MG63 (cell line): ENCODE measurements at places on chromosomes 16 and 17.
A peak's percentile ranks its signal among the peaks of the same experiment; 100 is the strongest.

GRCh38 chr17:12302711-12303110 lies 282.0 kb downstream of the MAP2K4 start:
- DNase-seq, result no peak

- DNase-seq, result peak; percentile 60
These were observed 26.4 kb upstream of the SLC7A5 start for GRCh38 chr16:87895641-87896141.

- no peak for DNase-seq
These were observed 22.7 kb downstream of the HS3ST3B1 start for GRCh38 chr17:14323522-14323981.

DNA sequence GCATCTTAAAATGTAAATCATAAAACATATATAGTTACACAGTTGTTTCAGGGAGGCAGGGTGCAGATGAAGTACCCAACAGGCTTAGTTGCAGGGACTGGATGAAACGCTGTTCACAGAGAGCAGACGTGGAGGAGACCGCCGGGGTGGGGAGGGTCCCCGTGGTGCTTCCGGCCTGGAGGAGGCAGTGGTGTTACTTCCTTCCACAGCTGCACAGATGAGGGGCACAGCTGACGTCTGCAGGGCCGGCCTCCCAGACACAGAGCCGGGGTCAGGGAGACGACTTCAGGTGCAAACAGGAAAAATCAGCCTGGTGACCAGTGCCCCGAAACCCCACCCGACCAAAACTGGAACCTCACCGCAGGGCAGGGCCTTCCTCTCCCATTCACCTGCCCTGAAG lies 17.1 kb downstream of the SPIRE2 start:
- no peak for DNase-seq

DNA sequence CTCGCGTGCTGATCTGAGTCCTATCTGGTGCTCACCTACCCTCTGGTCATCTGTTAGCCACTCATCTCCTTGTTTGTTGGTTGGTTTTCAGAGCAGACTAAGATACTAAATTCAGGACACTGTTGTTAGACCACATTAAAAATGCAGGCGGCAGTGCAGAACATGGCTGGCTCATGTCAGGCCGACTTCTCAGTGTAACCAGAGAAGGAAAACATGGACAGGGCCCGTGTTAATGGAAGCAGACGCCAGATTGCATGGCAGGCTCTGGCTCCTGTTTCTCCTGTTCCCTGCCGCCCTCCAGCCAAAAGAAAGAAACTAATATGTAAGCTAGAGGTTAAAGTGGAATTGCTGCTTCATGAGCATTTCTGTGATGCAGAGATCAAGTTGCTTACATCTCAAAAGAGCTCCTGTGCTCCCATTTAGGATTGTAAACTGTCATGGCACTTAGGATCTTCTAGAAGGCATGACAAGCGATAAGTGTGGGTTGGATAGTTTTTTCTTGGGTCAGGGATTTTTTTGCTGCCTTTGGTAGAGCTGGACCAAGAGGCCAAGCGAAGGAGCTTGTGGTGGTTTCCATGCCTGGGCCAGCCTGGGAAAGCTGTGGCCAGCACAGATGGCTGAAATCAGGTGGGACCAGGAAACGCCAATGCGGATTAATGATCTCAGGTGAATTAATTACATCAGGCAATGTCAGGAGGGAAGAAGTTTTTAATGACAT lies 56.1 kb downstream of the YPEL2 start:
- DNase-seq, result no peak

- no peak for DNase-seq
These were observed 156.0 kb upstream of the MAF start for GRCh38 chr16:79756571-79756970.

- DNase-seq, result no peak
These were observed 81.6 kb upstream of the LGALS9 start for GRCh38 chr17:27549251-27549893.

DNA sequence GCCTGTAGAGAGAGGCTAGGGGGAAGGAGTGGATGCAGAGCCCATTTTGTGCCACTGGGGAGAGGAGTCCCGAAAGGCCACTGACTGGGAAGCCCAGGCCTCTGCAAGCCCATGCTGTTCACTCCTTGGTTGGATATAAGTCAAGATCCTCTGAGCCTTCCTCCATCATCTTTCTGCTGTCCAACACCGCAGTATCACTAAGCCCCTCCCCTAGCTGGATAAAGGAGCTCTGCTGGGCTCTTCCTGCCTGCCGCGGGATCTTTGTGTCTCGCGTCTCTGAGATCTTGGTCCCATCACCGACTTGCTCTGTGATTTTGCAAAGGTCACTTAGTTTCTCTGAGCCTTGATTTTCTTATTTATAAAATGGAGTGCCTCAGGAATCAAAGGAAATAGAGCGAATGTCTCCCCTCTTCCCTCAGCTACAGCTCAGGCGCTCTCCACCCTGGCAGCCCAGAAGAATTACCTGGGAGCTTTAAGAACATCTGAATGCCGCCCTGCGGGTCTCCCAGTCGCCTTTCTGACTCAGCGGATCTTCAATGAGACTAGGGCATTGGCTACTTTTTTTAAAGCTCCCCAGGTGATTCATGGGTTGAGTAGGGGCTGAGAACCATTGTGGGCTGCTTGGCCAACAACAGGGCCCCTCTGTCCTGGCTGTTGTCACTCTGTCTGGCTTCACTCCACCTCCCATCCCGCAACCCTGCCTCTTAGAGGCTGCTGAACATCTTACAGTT lies 25.2 kb upstream of the TMEM220 start:
- DNase-seq, result no peak

DNA sequence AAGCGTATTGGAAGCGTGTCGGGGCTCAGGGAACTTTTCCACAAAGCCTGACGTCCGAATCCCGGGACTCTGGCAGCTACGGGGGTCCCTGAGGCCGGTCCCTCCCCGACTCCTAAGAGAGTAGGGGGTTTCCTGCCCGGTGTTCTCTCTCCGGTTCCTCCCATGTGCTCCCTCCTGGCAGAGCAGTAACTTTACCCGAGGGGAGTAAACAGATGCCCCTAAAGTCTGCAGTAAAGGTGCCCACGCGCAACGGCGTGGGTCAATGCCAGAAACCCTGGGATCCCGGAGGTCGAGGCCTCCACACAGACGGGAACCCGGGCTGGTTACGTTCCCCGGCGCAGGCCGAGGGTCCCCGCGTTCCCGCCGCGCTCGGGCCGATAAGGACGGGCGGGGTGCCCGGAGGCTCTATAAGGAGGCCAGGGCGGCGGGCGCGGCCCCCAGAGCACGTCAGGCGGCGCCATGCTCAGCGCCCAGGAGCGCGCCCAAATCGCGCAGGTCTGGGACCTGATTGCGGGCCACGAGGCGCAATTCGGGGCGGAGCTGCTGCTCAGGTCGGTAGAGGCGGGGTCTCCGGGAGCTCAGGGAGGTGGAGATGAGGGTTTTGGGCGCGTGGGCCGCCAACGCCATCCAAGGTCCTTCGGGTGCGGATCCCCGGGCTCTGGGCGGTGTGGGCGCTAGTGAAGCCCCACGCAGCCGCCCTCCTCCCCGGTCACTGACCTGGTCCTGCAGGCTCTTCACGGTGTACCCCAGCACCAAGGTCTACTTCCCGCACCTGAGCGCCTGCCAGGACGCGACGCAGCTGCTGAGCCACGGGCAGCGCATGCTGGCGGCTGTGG lies at the start of gene HBM:
HBM (plus strand) TSS at position 440 of the 836 bp plus-strand sequence; CDS start at position 460, 20 bp downstream.
- DNase-seq, result no peak

DNA sequence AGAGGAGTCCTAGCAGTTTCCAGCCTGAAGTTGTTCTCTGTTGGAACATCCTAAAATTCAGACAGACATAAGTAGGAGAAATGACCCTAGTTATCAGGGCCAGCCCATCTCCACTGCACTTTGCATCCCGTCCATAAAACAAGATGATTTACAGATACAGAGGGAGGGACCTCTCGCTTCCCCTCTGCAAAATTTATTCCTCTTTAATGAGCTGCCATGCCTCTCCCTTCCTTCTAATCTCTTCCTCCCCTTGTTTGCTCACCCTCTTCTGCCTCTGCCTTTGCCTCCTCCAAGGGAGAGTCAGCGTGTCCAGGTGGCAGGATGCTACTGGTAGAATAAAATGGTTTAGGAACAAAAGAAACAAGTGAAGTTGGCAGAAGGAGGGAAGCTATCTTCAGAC lies 351.3 kb downstream of the SOX9 start:
- no peak for DNase-seq

DNA sequence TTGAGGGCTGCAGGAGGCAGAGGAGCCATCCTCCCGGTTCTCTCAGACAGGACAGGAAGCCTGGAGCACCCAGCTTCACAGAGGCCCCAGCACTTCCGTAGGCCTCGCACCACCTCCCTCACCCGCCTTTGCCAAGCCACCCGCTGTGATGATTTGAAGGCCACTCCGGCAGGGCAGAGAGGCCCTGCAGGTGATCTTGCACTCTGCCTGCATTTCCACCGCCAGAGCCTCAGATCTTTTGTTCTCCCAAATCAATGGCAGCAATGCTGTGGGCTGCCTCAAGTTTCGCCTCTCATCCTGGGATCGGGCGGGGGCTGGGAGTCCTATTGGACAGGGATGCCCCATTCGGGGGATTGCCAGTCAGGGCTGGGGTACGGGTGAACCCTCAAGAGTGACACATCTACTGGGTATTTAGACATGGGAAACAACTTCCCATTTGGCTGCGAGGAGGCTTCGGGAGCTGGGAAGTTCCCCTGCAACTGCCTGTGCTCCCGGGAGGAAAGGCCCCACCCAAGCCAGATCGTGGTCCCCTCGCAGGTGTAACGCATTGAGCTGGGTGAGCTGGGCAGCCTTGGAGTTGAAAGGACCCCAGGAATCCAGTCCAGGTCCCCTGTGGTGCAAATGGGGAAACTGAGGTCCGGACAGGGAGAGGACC lies 34.8 kb upstream of the PEMT start:
- DNase-seq, result no peak

GRCh38 chr17:50523208-50523607 lies 9.3 kb upstream of the EPN3 start:
- no peak for DNase-seq

DNA sequence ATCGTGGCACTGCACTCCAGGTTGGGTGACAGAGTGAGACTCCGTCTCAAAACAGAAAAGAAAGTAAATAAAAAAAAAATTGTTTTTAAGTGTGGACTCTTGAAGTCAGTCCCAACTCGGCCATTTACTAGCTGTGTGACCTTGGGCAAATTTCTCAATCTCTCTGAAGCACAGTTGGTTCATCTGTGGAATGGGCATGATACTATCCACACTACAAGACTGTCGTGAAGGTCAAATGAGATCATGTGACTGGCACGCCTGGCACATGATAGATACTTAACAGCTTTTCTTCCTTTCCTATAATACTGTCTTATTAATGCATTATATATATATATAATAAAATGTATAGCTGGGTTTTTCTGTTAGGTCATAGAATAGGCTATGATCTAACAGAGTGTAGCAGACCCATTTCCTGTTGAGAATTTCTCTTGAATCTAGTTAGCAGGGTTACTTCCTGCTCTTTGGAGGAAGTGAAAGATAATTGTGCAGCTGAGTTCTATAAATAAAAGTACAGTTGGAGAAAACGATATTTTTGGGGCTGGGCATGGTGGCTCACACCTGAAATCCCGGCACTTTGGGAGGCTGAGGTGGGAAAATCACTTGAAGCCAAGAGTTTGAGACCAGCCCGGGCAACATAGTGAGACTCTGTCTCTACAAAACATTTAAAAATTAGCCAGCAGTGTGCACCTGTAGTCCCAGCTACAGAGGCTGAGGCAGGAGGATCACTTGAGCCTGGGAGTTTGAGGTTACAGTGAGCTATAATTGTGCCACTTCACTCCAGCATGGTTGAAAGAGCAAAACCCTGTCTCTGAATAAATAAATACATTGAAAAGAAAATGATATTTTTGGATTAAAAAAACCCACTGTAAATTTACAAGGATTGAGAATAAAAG lies 7.3 kb downstream of the MILR1 start:
- no peak for DNase-seq

DNA sequence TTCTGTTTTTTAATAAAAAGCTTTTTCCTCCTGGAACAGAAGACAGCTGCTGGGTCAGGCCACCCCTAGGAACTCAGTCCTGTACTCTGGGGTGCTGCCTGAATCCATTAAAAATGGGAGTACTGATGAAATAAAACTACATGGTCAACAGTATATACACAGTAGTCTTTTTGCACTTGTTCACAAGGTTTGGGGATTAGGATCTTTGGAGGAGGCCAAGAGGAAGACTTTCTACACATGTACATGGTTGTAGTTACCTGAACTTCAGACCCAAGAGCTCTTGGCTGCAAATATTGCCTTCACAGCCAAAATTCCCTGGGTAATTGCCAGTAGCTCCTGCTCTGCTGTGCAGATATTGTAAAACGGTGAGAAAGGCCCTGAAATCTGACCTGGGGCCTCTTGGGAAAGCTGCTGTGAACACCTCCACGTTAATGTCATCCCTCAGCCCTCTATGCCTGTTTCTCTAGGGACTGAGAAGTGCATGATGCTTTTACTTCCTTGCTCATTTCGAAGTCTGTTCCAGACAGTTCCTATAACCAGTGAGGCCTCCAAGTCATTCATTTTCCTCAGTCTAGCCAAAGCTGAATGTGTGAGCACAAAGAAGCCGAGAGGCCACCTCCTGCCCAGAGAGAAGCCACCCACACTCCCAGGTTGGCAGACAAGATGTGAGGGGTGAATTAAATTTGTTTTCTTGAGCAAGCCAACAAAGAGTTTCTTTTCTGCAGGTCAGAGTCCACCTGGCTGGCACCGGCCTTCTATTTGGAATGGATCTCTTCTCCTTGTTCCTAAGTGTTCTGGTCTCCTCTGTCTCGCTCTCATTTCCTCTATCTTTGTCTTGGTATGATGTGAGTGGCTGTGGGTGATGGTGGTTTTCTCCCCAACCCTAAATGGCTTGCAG lies 15.9 kb downstream of the ANKRD40 start:
- no peak for DNase-seq

DNA sequence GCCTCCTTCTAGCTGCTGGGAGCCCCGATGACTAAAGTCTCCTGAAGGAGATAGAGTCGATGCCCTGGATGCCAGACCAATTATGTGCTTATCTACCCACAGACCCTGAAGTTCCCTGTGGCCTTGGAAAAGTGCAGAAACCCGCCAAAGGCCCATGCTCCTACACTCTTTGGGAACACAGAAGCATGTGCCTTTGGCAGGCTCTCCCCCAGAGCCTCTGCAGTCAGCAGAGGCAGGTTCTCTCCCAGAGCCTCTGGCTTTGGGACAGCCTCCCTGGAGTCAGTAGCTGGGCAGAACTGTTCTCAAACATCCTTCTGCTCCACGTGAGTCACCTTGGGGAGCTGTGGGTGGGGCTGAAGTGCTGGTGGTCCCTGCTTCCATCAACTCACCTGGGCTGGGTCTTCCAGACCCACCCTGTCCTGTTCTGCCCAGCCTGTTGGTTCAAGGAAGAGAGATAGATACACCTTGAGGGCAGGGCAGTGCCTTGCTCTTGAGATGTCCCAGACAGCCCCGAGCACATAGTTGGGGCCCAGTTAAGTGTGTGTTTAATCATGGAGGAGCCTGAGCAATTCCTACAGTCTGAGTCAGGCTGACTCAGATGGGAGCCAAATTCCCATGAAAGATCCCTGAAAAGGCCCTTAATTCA lies 3.2 kb upstream of the CDK5RAP3 start:
- peak; percentile 84 for DNase-seq

GRCh38 chr16:69435977-69436820 lies 11.8 kb downstream of the CYB5B start:
- no peak for DNase-seq

DNA sequence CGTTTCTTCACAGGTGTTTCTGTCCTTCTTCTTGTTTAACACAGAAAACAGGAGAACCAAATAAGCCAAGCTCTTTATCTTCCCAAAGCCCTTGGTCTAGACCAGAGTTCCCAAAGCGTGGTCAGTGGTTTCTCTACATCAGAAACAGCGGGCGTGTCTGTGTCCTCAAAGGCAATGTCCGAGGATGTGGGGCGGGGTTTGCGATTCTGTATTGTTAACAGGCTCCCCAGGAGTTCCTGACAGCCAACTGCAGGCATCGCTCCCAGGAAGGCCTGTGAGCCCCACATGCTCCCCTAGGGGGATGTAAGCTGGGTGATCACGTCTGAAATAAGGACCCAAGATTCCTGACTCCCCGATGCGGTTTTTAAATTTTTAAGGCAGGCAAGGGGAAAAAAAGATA lies 28.4 kb upstream of the SLC25A19 start:
- no peak for DNase-seq
